ENCODE measurements at places on chromosomes 4 and X. TPM values are rescaled to one million over a fixed set of nuclear protein-coding genes. Genes with fewer than 3 reads are reported as not detected.

DNA sequence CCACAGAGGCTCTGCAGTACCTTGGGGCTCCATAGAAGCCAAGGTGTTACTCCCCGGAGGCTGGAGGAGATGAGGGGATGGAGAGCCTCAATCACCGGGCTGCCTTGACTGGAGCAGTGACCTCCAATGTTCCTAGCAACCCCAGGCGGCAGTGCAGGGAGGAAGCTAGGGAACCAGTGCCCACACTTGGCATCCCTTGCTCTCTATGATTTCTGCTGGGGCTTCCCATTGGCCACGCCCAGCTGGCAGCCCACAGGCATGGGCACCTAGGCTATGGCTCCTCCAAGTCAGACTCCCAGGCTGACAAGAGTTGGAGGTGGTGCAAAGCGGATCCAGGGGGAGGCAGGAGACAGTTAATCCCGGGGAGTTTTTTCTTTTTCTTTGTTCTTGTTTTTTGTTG lies 229.7 kb downstream of the EVC2 start:
- DNase-seq = no peak

GRCh38 chrX:10564484-10564883 lies 55.9 kb downstream of the MID1 start:
- no peak for DNase-seq

GRCh38 chr4:188661502-188661901 lies 522.3 kb downstream of the TRIML1 start:
- no peak for DNase-seq

DNA sequence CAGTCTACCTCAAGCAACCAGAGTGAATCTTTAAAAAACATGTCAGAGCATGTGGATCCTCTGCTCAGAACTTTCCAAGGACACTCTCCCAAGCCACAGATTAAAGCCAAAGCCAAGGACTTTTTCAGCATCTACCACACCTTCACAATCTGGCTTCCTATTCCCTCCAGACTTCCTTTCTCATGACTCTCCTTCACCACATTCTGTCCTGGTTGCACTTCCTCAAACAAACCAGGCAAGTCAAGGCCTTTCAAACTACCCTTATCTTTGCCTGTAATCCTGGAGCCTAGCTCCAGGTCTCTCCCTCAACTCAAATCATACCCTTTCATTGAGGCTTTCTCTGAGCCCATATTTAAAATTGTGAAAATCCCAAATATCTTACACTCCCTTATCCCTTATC lies 191.6 kb upstream of the GALNTL6 start:
- DNase-seq = no peak

LUZP4 gene
- not detected for total RNA-seq

EVC2 gene
- total RNA-seq = 8.6 TPM

Data from sigmoid colon (tissue), 7 donors.